ENCODE measurements at places on chromosomes 5 and 9. TPM values are rescaled to one million over a fixed set of nuclear protein-coding genes. Genes with fewer than 3 reads are reported as not detected.

The IFNB1 gene
- 0.46 TPM for total RNA-seq

The LRRC14B gene
- not detected for total RNA-seq

The CTXN3 gene
- total RNA-seq, result under 0.01 TPM

The TMEM141 gene
- 109 TPM for total RNA-seq

The AFAP1L1 gene
- total RNA-seq, result 54.0 TPM

The ECSCR gene
- 312 TPM for total RNA-seq

The KIF27 gene
- total RNA-seq, result 4.1 TPM

The FOXD1 gene
- 0.30 TPM for total RNA-seq

The PAPPA gene
- 1.8 TPM for total RNA-seq

The LCN1 gene
- not detected for total RNA-seq

The ABCA1 gene
- total RNA-seq, result 24.3 TPM

The OTP gene
- not detected for total RNA-seq

The CA9 gene
- 0.15 TPM for total RNA-seq

The HAPLN1 gene
- 4.7 TPM for total RNA-seq

The CNTFR gene
- total RNA-seq, result not detected

The ANKRD31 gene
- not detected for total RNA-seq

The GABBR2 gene
- total RNA-seq, result 0.61 TPM

The UTP15 gene
- total RNA-seq, result 30.9 TPM

The EIF4E1B gene
- total RNA-seq, result not detected

The ZNF354C gene
- 7.9 TPM for total RNA-seq

The UGT3A2 gene
- total RNA-seq, result not detected

Data from epithelial cell of umbilical artery (primary cell).